ENCODE measurements at places on chromosomes 4 and X.
A peak's percentile ranks its signal among the peaks of the same experiment; 100 is the strongest.

GRCh38 chrX:93120805-93121204 is 552.6 kb downstream of the NAP1L3 start:
- DNase-seq = no peak

DNA sequence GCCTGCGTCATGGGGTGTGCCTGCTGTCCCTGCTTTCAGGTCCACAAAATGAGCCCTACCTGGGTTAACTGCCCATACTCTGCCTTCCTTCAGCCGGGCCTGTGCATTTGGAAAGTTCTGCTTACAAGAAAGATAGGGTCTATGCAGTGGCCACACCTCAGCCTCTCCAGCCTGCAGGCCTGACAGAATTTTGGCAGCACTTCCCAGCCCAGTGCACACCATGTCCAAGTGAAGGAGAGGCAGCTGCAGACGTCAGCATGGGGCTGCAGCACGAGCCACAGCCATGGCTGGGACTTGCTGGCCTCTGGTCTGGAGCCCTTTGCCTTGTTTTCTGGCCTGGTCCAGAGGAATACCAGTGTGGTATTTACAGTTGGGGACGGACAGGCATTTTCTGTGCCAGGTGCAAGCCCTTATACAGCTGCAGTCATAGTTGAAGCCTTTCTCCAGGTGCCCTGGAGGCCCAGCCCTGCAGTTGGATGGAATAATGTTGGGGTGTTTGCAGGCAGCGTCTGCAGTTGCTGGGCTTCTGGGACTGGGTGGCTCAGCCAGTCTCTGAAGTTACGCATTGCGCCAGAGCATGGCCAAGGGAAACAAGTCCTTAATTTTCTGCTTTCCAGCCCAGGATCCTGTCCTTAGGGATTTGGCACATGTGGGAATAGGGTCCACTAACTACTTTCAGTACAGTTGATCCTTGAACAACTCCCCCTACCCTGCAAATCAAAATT is 26.2 kb downstream of the JADE1 start:
- no peak for DNase-seq

- no peak for DNase-seq
These were observed 136.8 kb downstream of the ADAM29 start for GRCh38 chr4:175054980-175055379.

GRCh38 chrX:132664273-132664672 is 175.4 kb upstream of the MBNL3 start:
- no peak for DNase-seq

- DNase-seq = no peak
These were observed 59.5 kb downstream of the APBB2 start for GRCh38 chr4:41154814-41155177.

DNA sequence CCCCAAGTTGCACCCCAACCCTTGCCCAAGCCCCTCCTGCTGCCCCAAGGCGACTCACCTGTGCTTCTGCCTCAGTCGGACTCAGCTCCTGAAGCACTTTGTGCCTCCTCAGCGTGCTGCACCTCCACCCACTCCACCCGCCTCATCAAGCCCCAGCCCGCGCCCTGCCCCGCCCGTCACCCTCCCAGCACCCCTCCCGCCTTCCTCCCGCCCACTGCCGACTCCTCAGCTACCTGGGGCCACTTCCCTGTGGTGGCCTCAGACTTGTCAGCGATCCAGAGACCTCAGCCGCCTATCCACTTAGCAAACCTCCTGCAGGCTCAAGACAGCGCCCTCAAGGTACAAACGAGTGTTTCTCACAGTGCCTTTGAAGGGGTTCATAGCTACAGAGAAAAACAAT is 19.6 kb upstream of the IQCM start:
- no peak for DNase-seq

GRCh38 chr4:13364172-13364571 is 120.0 kb downstream of the RAB28 start:
- no peak for DNase-seq

GRCh38 chr4:54094451-54094850 is 5.5 kb upstream of the GSX2 start:
- DNase-seq = no peak

GRCh38 chr4:112214390-112215264 is 17.0 kb upstream of the AP1AR start:
- no peak for DNase-seq

DNA sequence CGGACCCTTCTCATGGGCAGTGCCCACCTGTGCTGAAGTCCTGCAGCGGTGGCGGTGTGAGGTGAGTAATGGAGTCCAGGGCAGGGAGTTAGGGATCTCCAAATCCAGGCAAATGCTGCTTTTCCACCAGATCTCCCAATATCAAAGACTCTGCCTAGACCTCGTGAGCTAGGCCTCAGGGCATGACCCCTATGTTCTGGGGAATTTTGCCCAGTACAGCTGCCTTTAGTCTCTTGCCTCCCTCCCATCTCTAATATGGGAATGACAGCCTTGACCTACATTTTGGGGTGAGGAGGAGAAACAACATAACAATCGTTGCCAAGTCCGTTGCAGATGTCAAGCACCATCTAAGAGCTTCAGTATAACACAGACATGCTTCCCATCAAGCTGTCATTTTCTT is 7.3 kb downstream of the PAK3 start:
- no peak for DNase-seq

GRCh38 chr4:54449999-54450398 is 207.8 kb upstream of the KIT start:
- no peak for DNase-seq

- DNase-seq = no peak
These were observed 100.8 kb upstream of the CXorf66 start for GRCh38 chrX:140065961-140066662.

DNA sequence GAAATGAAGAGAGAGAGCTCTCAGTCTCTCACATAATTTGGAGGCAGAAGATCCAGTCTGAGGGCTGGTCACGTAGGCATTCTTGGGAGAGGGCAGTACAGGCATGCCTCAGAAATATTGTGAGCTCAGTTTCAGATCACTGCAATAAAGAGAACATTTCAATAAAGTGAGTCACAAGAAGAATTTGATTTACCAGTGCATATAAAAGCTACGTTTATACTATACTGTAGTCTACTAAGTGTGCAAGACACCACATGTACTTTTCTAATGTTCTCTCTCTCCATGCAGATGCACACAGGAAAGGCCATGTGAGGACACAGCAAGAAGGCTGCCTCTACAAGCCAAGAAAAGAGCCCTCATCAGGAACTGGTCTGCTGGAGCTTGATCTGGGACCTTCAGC is 583.5 kb upstream of the FAT1 start:
- no peak for DNase-seq

GRCh38 chr4:70927502-70928137 is 25.5 kb downstream of the MOB1B start:
- peak; percentile 16 for DNase-seq

DNA sequence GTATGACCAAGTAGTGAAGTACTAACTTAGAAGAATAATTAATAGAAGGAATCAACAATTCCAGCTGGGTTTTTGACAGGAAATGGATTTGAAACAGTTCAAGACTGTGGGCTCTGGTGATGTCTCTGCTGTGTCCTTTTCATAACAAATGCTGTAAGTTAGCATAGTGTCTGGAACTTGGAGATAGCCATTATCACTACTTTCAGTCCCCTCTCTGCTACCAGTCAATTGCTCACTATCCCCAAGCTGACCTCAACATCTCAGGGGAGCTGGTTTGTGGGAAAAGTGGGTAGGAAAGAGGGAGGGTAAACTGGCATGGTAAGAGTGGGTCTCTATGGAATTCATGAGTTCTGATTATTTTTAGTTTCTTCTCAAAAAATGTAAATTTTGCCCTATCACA is 231.4 kb upstream of the MID1 start:
- no peak for DNase-seq

- DNase-seq = no peak
These were observed 146.4 kb upstream of the DIAPH2 start for GRCh38 chrX:96538104-96538725.

DNA sequence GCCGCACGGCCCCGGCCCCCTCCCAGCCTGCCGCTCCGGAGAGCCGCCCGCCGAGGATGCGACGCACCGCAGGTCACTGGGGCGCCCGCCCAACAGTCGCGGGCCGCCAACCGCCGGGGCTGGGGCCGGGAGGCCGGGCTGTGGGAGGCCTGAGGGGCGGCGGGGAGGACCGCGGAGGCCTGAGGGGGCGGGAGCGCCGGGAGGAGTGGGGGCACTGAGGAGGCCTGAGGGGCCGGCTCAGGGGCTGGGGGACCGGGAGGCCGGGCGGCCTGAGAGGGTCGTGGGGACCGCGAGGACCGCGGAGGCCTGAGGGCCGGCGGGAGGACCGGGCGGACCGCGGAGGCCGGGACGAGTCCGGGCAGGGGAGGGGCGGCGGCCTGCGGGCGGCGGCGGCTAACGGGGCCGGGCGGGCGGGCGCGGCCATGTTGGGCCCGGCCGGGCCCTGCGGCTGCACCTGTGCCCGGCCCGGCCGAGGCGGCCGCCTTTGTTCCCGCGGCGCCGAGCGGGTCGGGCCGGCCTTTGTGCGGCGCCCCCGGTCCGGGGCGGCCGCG is 353 bp downstream of the NSD2 start:
- no peak for DNase-seq

GRCh38 chrX:16124201-16124600 is 836 bp downstream of the GRPR start:
- no peak for DNase-seq

- DNase-seq = peak; percentile 61
These were observed 1.2 kb upstream of the TMSB4X start for GRCh38 chrX:12973561-12974304.

DNA sequence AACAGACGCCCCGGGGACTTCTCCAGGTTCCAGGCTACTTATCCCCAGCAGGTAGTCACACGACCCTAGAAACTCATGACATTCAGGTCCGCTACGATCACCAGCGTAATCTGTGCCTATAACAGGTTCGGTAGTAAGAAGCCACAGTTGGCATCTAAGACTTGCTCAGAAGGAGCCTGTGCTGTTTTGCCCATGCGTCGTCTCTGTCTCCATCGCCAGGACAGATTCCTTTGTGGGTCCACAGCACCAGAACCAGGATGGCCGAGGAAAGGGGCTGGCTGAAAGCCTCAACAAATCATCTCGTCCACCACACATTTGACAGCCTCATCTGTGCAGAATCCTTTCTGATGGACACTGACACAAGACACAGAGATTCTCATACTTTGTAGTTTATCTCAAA is 319.5 kb upstream of the AGA start:
- no peak for DNase-seq

DNA sequence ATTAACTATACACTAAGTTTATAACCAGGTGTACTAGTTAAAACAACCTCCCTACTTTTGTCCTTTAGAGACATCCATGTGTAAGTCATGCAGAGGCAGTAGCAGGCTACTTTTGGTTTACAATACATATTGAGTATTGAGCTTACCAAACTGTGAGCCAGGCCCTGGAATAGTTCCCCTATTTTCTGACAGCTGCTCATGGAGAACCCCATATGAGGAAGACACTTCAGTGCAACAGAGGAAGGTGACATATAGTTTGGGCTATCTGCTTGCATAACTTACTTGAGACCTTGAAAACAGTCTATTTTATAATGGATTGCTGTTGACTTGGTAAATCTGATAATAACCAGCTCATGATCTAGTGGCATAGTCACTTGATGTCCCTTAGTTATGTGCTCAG is 190.5 kb downstream of the SH3BGRL start:
- no peak for DNase-seq

GRCh38 chrX:150610043-150610442 is 41.6 kb downstream of the MTM1 start:
- DNase-seq = no peak

DNA sequence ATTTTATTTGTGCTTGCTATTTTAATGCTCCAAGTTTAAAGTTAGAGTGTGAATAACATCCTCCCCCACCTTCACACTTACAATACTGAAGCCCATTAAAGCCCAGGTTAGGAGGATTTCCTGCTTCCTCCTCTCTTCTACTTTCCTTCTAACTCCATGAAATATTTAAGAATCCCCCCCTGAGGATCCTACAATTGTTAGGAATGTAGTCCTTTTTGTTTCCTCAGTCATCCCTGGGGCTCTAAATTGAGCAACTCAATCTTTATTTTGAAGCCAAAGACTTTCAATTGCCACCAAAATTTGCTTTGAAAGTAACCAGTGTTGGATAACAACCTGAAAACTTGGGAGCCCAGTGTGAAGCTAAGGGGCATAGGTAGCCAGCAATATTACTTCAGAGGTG is 276.9 kb downstream of the FAM47A start:
- no peak for DNase-seq

- DNase-seq = no peak
These were observed 24.1 kb downstream of the ETDA start for GRCh38 chrX:135275973-135276372.

DNA sequence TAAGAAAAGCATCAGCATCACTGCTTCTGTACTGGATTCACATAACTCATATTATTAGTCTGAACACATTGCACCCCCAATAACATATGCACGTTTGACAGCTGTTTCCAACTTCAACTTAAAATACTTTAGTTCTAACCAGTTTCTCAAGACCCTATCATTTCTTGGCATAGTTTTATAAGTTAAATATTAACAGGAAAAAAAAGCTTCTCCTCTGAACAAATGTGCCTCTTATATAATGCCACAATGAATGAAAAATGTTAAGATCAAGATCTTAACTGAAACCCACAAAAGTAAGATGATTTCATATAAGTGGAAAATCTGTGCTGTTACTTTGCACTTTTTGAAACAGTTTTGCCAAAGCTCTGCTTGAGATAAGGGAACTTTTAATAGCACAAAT is 652.8 kb upstream of the FAM241A start:
- DNase-seq = no peak

DNA sequence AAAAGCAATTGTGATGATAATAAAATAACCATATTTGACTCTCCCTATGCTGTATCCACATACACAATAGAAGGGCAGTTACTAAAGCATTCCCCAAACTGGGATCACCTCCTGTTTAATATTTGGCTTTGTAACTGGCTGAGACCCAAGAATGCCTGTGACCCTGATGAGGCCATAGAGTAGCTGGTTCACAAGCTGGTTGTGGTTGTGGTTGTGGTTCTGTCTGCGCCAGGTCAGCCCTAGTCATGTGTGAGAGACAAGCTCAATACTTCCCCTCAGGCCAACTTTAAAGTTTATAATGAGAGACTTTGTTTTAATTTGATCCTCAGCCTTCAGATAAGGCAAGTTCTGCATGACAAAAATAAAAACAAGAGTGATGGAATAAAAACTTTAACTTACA is 209.9 kb downstream of the PARM1 start:
- no peak for DNase-seq

DNA sequence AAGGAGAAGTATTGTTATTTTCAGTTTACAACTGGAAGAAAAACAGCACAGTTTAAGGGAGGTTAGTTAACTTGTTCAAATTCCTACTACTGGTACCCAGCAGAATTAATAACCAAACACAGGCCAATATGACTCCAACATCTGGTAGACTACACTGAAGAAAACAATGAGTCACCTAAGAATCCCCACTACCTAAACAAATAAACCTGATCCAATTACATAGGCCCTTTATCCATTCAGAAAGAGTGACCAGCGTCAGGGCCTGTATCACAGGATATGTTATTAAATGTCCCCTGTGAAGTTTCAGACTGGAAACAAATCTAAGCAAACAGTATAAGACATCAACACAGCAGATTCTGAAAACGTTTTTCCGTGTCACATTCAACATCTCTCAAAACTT is 492.5 kb upstream of the INTU start:
- DNase-seq = no peak

DNA sequence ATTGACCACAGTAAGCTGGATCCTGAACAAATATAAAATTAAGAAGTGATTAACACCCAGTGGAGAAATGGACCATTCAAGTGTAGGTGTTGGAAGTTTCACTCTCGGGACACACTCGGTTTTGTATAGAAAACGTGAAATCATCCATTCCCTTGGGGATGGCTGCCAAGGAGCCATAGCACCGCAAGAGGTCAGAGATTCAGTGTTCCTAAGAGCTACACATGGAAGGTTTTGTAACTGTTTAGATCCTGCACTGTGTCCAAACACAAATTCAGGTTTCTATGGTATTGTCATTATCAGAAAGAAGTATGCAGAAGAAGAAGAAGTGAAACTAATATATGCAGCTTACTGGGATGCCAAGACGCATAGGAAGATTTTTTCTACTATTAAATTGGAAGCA is 281.0 kb downstream of the LDB2 start:
- no peak for DNase-seq
